Bone marrow (tissue), 2 donors: ENCODE measurements at places on chromosomes 1 and 21.
A peak's percentile ranks its signal among the peaks of the same experiment; 100 is the strongest.

- DNase-seq, result no peak
Measured at GRCh38 chr1:217977943-217978342, 307.1 kb upstream of the RRP15 start.

GRCh38 chr1:86795316-86795715 lies 90.9 kb downstream of the SH3GLB1 start:
- no peak for DNase-seq

- DNase-seq, result no peak
Measured at GRCh38 chr1:64851664-64852063, 106.8 kb downstream of the RAVER2 start.

GRCh38 chr1:212453156-212453857 lies 20.6 kb downstream of the NENF start:
- DNase-seq, result no peak

DNA sequence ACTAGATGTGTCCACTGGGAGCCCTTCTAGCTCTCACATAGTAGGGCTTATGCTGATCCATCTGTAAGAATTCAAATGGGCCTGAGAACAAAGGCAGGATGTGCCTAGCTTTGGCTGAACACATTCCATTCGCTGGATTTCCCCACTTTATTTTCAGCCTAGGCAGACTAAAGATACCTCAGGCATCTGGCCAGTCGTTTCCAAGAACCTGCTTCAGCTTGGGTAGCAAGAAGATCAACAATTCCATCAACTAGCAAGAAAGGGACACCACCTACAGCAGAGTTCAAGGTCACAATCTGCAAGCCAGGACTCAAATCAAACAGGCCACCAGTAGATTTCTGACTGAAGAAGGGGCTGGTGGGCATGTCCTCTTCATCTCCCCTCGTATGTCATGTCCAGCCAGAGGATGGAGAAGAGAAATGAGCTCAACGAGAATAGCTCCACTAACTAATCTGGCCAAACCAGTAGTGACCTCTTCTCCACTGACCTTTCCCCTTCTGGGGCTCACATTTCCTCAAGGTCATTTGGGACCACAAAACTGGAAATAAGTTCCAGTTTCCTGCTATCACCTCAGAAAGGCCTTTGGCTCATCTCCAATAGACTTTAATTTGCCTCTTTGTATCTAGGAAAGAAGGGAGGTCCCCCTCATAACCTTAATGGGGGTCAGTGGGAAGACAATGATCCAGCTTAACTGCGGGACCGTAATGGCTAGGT lies 14.2 kb downstream of the TXNIP start:
- DNase-seq, result no peak

GRCh38 chr1:109620401-109620791 lies 759 bp downstream of the AMPD2 start:
- no peak for DNase-seq

DNA sequence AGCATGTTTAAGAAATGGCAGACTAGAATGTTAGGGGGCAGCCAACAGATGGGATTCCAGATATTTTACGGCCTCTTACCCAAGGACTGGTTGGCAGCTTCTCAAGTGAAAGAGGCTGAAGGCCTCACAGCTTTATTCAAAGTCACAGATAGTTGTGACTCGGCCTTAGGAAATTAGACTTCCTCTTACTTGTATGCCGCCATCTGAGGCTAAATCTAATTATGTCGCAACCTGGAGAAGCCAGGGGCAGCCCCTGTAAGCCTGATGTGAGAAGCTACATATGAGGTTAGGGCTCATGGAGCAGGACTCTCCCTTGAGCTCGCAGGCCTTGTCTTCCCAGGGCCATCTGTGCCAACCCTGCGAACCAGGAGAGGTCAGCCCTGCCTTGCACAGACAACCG lies 352.5 kb downstream of the HHAT start:
- no peak for DNase-seq

GRCh38 chr1:244104309-244105060 lies 53.4 kb downstream of the ZBTB18 start:
- DNase-seq, result no peak

DNA sequence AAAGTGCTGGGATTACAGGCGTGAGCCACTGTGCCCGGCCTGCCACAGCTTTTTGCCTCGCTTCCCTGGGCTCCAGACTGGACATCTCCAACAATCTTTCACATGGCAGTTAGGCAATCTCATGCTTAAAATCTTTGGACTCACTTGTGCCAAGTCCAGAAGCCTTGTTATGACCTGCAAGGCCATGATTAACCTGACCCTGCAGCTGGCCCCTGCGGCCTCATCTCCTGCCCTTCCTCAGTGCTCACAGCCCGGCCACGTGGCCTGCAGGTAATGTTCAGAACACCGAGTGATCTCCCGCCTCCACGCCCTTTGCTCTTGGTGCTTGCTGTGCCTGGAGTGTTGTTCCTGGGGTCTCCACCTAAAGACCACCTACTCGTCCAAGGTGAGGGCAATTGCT lies 24.9 kb downstream of the FAAH start:
- no peak for DNase-seq

DNA sequence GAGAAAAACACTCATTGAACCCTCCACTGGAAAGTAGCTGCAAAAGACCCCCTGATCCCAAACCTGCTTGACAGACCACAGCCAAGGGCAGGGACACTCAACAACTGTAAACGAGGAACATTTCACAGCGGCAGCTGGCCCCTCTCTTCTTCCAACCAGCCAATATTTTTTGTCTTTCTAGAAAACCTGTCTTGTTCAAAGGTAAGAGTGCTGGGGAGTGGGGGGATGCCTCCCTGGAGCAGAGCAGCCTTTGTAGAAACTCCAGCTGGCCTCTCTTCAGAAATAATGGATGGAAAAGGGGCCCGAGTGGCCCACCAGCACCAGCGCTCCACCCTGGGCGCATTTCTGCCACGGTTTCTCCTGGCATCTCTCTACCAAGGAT lies 384.0 kb downstream of the RRAGC start:
- DNase-seq, result no peak

DNA sequence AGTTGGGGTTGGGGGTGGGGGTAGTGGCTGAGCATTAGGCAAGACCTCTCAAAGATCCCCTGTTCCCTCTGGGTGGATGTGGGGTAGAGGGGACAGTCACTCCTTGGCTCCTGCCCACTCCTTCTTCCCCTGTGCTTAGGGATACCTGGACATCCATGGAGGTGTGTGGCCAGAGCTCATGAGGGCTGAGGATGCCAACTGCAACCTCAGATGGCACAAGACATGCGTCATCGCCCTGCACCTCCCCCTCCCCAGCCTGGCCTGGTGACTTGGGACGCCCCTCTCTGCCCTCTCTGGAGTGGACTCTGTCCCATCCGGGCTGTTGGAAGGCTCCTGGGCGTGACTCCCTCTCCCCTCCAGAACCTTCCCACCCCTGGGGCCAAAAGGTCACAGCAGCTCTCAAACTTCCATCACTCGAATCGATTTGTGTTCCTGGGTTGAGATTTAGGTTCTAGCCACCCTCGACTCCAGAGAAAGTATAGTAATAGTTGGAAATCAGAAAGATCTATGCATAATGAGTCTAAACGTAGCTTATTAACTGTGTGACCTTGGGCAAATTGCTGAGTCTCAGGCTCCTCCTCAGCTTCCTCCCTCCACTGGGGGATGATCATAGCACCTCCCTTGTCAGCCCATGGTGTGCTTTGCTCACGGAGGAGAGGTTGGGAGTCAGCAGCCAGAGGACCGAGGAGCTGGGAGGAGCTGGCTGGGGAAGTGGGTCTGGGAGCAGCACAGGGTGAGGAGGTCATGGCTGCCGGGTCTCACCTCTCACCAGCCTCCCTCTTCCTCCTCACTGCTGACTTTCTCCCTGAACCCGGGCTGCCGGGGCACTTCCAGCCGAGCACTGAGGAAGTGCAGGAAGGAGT lies 2.2 kb upstream of the PTPN7 start:
- DNase-seq, result no peak

GRCh38 chr1:197063212-197063611 lies 3.8 kb downstream of the F13B start:
- DNase-seq, result no peak

DNA sequence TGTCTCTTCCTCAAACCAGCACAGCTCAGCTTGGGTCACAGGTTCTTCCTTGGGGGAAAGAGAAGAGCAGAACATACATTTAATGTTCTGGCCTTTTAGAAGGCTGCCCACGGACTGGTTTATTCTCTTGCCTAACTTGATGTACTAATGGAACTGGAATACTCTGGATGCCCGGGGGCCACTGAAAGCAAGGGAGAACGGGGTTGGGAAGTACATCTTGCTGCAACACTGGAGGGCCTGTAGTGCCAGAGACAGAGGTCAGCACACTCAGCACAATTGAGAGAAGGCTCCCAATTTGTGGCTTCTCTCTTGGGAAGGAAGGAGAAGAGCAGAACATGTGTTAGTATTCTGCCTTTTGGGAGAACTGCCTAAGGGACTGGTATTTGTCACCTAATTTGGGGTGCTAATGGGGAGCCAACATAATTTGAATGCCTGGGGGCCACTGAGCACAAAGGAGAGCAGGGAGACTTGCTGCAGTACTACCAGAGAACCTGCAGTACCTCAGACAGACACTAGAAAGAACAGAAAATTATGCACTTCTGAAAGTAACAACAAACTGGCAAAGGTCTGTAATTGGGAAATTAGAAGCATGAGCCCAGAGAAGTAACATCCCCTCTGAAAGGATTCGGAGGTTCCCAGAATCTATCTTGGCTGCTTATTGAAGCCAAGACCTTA lies 14.1 kb downstream of the ZNF691 start:
- DNase-seq, result no peak

DNA sequence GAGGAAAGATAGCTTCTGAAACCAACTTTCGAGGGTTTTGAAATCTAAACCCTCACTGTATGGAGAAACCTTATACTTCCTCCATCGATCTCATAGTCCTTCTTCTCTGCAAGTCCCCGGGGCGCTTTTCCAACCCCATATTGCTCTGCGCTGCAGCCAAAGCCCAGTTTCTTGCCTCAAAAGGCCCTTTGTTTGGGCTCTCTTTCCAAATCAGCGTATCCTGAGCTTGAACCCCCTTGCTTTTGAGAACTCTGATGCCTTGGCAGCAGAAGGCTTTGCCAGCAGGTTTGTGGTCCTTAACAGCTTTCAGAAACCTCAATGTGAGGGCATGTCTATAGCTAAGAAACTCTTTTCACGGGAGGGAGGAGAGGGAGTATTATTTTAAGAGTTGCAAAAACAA lies 21.6 kb downstream of the PLPP3 start:
- no peak for DNase-seq

DNA sequence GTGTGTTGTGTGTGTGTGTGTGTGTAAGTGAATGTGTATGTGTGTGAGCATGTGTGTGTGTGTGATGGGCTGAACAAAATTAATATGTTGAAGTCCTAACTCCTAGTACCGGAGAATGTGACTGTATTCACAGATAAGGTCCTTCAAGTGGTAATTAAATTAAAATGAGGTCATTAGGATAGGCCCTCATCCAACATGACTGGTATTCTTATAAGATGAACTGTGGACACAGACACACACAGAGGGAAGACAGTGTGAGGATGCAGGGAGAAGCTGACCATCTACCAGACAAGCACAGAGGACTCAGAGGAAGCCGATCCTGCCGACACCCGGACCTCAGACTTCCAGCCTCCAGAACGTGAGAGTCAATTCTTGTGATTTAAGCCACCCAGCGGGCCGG lies 91.2 kb upstream of the PGBD5 start:
- DNase-seq, result no peak

DNA sequence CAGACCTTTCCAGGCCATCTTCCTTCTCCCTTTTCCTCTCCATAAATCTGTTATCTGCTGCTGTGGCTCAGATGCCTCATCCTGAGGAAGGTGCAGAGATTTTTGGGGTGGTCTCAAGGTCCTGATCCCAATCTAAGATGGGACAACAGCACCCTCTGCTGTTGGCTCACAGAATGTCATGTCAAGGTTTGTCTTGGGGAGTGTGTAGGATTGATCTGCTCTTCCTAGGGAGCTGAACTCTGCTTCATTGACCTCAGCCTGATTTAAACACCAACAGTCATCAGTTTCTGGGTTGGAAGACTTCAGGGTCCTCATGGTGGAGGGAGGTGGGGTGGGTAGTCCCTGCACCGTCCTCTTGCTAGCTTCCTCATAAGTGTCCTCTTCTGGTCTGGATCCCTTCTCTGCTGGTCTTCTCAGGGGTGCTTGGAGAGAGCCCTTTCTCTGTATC lies 62.8 kb upstream of the LAX1 start:
- DNase-seq, result peak; percentile 11

DNA sequence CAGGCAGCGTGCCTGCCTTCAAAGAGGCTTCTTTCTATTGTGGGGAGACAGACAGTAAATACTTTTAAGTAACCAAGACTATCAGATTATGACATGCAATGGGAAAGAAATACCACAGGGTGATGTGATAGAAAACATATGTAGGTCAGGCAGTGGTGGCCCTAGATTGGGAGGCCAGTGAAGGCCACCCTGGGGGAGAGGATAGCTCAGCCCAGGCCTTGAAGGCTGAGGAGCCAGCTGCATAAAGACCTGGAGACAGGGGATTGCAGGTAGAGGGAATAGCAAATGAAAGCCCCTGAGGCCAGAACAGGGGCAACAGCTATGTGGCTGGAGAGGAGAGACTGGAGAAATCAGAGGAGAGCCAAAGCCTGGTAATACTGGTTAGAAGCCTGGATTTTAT lies 4.0 kb downstream of the SOX13 start:
- no peak for DNase-seq

GRCh38 chr1:35589516-35590427 lies 16.7 kb downstream of the TFAP2E start:
- no peak for DNase-seq

DNA sequence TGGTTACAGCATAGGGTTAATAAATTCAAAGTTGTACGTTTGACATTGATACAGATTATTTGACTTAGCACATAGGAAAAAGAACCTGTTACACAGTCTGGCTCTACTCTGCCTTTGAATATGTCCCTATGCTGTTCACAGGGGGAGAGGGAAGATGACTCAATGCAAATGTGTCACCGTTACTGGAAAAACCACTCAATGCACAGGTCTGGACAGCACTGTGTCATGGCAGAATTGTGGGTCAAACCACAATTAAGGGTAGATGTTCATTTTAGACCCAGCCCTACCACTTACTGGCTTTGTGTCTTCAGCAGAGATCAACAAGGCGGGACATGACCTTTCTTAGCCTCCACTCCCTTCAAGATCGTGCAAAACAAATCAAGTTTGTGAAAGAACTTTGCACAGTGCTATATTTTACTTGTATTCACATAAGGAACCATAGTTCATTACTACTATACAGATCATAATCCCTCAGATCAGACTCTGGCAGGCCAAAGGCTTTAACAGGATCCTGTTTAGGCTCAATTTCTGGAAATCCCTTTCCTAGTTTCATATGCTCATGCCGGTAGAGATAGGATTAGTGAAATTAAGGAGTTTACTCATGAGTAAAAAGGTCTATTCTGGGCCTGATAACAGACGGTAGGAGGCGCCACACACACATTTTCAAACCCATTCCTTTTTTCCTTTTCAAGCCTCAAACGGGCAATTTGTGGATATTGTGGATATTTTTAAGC lies 22.1 kb downstream of the EIF2D start:
- DNase-seq, result no peak
